T-helper 22 cell (primary cell): ENCODE measurements at places on chromosomes 12 and 14.

DNA sequence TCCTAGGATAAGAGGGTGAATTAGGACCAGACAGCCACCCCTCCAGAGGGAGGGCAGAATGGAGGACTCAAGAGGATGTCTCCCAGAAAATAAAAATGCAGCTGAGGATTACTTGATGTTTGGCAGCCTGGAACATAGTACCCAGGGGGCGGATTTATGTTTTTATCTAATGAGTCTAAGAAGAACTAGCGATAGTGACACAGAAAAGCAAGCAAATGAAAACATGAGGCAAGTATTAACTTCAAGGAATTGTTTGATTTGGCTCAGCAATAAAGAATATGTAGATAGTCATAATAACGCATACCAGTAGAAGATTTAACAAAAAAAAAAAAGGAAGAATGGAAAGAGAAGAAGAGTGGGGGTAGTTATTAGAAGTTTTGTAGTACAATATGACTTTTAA, 10.0 kb upstream of the SLC7A8 start:
- no peak for DNase-seq

GRCh38 chr12:3040663-3041544, 36.3 kb upstream of the TSPAN9 start:
- DNase-seq = no peak

GRCh38 chr12:117100251-117100650, 1.0 kb upstream of the TESC start:
- DNase-seq = no peak

GRCh38 chr12:29957835-29958234, 174.1 kb upstream of the TMTC1 start:
- no peak for DNase-seq

- DNase-seq = no peak
Observed at GRCh38 chr14:104545942-104546501, 33.5 kb upstream of the C14orf180 start.

- DNase-seq = no peak
Observed at GRCh38 chr12:126741536-126742240, 1525.3 kb upstream of the TMEM132C start.

- no peak for DNase-seq
Observed at GRCh38 chr14:89206389-89207031, 210.5 kb downstream of the FOXN3 start.

GRCh38 chr14:105012171-105012985, 8.5 kb downstream of the CDCA4 start:
- no peak for DNase-seq

GRCh38 chr14:89194376-89194775, 222.7 kb downstream of the FOXN3 start:
- DNase-seq = no peak

DNA sequence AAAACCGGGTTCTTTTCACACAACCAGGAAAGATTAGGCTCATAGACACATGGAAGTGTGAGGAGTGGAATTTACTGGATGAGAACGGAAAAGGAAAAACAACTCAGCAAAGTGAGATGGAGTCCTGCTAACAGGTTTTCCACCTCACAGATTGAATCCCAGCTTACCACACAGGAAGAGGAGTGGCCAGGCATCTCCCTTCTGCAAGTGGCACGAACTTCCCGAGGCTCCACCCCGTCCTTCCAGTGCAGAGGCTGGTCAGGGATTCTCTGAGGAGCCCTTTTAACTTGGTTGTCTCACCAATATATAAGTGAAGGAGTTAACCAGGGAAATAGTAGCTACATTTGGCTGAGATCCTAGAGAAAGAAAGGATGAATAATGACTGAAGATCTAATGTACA, 102.8 kb downstream of the SCAF11 start:
- DNase-seq = no peak

- no peak for DNase-seq
Observed at GRCh38 chr14:105166571-105167302, 1.8 kb downstream of the JAG2 start.

- no peak for DNase-seq
Observed at GRCh38 chr12:109827566-109828550, 5.3 kb downstream of the TRPV4 start.

GRCh38 chr14:68627868-68628604, 164.8 kb downstream of the ZFP36L1 start:
- no peak for DNase-seq

DNA sequence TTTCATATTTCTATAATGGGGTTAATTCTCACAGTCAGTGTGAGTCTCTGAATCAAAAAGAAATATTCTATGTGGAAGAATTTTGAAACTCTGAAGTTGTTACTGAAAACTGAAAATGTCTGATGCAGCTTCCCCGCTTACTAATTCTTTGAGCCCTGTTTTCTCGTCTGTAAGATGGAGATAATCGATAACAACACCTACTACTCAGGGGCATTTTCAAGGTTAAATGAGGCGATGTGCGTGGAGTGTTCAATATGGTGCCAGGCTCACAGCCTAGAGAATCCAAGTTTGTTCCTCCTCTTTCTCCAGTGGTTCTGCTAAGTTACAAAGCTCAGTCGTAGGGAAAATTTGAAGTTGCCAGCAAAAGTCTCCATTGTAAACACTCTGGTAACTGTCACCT, 391.4 kb downstream of the FUT8 start:
- DNase-seq = no peak

DNA sequence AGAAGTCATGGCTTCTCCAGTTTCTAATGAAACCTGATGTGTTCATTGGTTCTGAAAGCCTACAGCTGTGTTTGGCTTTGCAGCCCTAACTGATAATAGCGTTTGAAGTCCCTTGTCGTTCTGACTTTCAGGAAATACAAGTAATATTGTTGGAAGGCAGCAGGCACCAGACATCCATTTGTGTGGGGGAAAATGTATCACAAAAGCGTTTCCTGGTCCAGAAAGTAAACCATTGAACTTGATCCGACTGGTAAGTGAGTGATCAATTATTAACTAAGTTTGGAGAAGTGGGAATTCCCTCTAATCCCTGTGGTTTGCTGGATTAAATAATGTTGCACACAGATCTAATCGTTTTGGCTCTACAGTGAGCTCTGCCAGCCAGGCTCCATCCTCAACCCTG, 77.3 kb upstream of the LTA4H start:
- no peak for DNase-seq

GRCh38 chr14:25037032-25037431, 12.9 kb downstream of the STXBP6 start:
- no peak for DNase-seq

DNA sequence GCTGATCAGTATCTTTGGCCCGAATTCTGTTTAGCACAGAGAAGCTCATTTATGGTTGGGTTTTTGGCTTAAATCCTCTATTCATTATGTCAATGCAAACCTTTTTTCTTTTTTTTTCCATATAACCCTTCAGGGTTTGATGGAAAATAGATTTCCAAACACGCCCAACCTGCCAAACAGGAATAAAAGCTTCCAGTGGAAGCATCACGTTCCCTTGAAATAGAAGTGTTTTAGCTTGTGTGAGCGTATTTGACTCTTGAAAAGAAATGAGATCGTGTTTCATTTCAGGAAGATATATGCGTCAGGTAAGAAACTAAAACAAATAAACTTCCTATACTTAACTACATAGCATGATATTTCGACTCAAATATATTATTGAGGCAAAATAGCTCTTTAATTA, at the start of gene PIK3C2G:
Gene PIK3C2G (plus strand): TSS at position 246 of the 400 bp plus-strand sequence. CDS start 20,564 bp downstream, outside the sequence.
- DNase-seq = no peak

GRCh38 chr12:121789800-121790728, 3.4 kb downstream of the RHOF start:
- peak; percentile 95 for DNase-seq

DNA sequence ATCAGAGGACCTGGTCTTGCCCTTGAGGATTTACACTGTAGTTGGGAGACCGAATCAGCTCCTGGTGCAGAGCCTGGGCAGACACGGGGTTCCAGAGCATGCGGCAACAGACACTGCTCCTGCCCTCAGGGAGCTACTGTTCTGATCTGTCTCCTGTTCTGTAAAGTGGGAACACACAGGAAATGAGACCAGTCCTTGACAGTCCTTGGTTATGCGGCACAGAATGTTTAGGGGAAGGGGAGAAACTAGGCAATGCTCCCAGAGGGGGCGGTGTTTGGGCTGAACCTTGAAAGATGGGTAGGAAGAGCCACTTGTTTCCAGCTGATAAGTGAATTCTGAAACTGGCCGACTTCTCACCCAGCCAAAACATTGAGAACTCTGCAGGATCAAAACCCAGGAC, 132.4 kb downstream of the ZFP36L1 start:
- DNase-seq = no peak

- no peak for DNase-seq
Observed at GRCh38 chr12:65881348-65881961, 57.2 kb downstream of the HMGA2 start.

DNA sequence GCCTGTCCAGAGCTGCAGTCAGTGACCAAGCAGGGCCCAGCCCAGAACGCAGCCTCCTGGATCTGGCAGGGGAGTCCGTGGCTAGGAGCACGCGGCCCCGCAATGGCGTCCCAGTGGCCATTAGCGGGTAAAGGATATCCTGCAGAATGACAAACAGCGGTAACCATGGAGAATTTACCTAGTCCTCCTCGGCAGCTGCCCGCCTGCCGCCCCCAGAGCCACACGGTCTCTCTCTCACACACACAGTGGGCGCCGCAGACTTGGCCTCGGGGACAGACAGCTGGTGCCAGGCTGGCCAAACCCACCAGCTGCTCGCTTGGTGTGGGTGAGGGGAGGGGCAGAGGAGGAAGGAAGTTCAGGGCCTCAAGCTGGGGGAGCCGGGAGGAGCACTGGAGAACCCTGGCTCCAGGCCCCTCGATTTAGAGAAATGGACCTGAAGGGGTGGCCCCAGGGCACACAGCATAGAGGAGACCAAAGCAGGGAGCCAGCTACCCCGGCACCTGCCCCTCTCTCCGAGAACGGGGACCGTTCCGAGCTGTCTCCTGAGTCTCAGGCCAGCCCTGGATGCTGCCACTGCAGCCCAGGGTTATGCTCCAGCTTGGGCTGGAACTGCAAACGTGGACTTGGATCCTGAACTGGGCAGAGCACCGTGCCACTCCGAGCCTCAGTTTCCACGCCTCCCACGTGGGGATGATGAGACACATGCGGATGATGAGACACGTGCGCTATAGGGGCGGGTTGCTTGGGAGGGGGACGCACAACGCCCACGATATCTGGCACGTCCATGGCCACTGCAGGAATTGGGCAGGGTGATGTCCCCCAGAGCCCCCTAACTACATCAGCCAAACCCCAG, 3.4 kb downstream of the CDK2AP1 start:
- no peak for DNase-seq

DNA sequence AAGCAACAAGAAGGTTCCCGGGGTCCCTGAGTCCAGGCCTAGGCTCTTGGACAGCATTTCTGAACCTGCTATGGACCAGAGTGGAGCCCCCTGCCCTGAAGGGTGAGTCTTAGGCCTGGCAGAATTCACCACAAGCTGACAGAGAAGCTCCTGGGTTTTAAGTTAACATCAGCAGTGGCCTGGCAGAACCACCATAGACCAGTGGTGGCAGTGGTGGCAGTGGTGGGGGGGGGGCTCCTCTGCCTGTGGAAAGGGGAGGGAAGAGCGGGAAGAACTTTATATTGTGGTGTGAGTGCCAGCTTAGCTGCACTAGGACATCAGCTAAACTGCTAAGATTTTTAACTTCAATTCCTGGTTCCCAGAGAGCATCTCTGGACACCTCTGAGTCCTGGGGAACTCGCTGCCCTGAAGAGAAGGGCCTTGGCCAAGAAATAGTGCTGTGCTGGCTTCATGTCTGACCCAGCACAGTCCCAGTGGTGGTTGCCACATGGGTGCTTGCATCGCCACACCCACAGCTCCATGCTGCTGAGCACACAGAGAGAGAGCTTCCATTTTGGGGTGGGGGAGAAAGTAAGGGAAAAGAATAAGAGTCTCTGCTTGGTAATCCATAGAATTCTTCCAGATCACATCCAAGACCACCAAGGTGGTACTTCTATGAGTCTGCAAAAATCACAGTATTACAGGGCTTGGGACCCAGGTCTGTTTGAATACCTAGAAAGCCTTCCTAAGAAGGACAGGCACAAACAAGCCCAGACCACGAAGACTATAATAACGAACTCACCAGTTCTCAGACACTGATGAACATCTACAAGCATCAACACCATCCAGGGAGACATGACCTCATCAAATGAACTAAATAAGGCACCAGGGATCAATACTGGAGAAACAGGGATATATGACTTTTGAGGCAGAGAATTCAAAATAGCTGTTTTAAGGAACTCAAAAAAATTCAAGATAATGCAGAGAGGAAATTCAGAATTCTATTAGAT, 20.4 kb upstream of the RNF212B start:
- DNase-seq = no peak

DNA sequence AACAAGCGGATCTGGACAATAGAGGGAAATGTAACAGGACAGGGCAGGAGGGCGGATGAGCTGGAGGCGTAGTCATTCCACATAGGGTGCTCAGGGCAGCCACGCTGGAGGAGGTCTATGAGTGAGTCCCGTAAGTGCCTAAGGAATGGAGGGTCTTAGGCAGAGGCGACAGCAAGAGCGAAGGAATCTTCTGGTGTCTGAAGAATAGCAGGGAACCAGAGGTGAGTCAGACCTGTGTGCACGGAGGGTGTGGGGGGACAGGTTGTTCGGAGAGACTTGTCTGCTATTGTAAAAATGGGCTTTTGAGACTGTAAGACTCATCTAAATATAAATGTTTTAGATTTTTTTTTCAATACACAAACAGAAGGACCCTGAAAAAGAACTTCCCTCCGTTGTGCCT, 70.6 kb downstream of the SETD3 start:
- no peak for DNase-seq

DNA sequence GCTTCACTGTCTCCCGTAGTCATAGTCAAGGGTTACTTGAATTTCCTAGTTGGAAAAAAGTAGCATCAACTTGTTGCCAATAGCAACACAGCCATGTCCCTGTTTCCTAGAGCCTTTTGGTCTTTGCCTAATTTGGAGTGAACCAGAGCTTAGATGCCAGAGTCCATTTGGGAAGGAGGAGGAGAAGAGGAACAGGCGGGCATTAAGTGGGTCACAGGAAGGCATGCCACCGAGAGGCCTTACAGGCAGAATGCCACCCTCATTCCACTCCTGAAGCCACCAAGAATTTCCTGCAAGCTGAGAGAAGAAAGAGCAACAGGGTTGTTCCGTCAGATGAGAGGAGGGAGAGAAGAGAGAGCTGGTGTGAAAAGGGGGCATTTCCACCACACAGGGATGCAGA, 339.5 kb downstream of the DPF3 start:
- DNase-seq = no peak

DNA sequence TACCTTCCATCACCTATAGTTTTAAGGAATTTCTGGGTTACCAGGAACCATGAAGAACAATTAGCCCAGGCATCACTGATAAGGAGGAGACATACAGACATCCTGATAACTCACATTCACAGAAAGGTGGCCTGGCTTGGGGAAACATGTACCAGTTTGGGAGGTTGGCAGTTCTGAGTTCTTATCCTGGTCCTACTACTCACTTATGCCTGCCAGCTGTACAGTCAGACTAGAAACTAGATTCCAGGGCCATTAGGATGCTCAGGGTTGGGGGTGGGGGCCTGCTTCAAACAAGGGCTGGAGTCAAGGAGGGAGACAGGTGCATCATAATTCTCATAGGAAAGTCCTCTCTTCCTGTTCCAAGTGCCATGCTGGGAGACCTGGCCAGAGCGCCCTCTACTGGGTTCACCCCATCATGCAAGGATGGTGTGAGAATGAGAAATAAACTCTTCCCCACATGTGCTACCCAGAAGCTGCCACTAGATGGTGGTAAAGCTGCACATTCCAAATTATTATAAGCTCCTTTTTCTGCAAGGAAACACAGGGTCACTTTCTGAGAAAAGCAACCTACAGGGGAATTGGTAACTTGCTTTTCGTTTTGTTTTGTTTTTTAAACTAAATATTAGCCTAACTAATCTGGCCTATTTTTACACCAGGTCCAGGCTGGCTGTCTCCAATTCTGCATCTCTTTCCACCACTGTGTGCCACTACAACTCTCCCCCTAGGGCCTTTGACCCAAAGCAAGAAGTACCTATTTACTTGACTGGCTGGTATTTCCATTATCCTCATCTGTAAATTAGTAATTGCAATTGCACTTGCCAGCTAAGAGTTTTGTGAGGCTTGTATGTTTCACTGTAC, 14.5 kb downstream of the OAS2 start:
- DNase-seq = peak; percentile 17
